HCEC 1CT (cell line): ENCODE measurements at places on chromosomes 7 and 10.
A peak's percentile ranks its signal among the peaks of the same experiment; 100 is the strongest.

- peak; percentile 69 for DNase-seq
Measured at GRCh38 chr10:51422311-51423120, 276.9 kb downstream of the CSTF2T start.

- no peak for DNase-seq
Measured at GRCh38 chr10:131657318-131657984, 243.4 kb upstream of the PPP2R2D start.

GRCh38 chr10:120929166-120929565, 78.0 kb downstream of the WDR11 start:
- DNase-seq = no peak

DNA sequence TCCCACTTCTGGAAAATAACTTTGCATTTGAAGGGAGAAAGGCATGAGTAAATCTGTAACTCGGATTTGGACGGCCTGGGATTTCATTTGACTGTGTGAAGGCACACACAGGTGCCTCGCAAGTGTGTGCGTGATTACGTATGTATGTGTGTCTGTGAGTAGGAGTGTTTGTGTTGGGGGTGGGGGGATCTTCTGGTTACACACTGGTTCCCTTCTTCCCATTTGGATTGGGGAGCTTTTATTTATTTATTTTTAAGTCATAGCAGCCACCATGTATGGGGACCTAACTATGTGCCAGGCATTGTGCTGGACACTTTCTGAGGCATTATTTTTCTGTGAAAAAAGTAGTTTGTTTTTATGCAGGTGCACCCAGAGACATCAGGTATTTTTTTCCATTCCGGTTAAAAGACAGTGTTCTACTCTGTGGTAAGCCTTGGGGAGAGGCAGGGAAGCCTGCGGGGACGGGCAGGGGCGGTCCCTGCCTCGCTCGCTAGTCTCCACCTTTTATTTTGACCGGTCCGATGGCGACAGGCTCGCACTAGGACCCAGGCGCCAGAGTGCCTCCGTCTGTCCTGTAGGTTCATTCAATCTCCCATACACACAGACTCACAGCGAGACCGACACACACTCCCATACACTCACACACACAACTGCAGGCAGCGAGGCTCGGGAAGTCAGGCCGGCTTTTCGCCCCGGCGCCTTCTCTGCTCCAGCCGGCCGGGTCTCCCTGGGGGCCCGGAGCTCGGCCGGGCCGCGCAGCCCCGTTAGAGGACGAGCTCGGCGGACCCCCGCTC, at the start of gene MXI1:
Gene MXI1, plus strand, starts transcription at position 595 of the 794 bp plus-strand sequence. CDS start 204 bp downstream, outside the sequence.
- peak; percentile 89 for DNase-seq

DNA sequence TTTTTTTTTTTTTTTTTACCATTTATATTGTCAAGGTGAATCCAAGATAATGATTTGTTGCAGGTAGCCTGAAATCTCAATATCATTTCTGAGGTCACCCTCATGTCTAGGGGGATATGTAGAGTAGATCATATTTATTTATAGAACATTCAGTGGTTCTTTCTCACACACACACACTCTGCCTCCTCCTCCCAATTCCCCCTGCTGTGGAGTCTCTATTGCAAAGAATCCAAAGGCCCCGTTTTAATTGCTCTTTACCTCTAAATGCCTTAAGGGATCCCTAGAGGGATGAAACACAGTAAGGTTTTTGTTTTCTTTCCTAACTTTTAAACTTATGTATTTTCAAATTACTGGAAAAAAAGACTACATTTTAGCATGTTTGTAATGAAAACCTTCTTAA, 170.0 kb downstream of the PRKG1 start:
- DNase-seq = no peak

DNA sequence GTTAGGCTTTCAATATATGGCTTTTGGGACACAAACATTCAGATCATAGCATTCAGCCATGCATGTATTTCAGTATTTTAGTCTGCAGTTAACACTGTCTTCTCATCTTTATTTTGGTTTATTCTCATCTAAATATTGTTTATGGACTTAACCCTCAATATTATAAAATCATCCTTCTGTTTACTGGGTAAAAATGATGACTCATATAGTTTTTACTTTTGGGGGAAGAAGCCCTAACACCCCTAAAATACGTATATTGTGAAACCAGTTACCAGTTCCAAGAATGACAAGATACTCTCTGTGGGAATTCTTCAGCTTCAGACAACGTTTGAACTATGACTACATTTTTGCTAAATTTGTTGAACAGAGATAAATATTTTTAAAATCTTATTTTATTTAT, 505.4 kb downstream of the LRMDA start:
- DNase-seq = no peak

DNA sequence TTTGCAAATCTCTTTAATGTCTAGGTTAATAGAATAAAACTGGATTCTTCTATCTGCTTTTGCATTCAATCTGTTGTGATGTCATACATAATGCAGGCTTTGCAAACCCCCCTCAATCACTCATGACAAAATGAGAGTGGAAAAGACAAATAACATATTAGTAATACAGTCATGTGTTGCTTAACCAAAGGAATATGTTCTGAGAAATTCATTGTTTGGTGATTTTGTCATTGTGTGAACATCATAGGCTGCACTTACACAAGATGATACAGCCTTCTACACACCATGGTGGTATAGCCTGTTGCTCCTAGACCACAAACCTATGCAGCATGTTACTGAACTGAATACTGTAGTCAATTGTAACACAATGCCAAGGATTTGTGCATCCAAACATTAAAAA, 87.3 kb upstream of the SEC61G start:
- DNase-seq = peak; percentile 57

GRCh38 chr10:99917963-99918825, 91.6 kb downstream of the DNMBP start:
- no peak for DNase-seq

DNA sequence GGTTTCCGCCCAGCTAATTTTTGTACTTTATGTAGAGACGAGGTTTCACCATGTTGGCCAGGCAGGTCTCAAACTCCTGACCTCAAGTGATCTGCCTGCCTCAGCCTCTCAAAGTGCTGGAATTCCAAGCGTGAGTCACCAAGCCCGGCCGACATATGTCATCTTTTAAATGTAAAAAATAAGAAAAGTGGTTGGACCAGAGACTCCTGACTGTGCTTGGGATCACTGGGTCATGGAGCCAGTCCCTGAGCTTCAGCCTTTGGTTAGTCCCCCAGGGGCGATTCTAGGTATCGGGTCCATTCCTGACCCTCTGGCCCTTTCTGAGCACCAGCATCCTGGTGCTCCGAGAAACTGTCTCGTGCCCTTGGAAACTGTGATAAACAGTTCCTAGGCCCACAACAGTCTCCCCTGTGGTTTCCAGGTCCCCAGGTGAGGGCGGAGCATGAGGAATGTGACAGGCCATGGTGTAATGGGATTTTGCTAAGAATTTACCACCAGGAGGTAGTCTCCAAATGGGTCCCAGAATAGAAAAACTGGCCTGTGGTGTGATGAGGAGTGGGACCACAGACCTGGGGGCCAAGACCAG, 32.8 kb downstream of the UBTD1 start:
- peak; percentile 68 for DNase-seq

- peak; percentile 57 for DNase-seq
Measured at GRCh38 chr10:89213191-89213808, 6.2 kb upstream of the CH25H start.

DNA sequence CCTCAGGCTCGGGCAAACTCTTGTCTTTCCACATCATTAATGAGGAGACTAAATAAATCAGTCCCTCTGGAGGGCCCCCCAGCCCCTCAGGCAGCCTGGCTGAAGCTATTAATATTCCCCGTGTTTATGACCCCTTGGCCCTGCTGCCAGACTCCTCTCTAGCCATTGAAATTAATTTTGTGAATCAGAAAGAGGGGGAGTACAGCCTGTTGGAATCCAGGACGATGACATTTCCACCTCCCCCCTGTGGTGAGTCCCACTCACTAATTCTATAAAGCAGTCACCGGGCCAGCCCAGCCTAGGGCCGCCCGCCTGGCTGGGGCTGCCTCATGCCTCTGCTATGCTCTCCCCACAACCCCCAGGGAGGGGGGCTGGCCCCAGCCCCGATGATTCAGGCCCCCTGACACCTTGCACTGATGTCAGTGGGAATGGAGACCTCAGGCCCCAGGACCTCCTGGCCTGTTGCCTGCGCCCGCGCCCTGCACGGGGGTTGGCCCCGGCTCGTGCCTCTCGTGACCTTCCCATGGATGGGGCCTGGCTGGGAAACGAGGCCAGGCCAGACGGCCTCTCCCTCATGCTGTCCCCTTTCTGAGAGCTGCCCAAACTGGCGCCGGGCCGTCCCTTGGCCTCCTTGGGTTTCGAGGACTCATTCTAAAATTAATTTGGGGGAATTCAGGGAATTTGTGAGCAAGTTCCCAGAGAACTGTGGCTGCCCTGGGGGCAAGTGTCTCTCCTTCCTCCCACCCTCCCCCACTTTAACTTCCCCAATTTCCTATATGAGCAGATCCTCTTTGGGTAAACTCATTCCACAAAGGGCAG, 34.0 kb downstream of the TMEM270 start:
- peak; percentile 95 for DNase-seq

DNA sequence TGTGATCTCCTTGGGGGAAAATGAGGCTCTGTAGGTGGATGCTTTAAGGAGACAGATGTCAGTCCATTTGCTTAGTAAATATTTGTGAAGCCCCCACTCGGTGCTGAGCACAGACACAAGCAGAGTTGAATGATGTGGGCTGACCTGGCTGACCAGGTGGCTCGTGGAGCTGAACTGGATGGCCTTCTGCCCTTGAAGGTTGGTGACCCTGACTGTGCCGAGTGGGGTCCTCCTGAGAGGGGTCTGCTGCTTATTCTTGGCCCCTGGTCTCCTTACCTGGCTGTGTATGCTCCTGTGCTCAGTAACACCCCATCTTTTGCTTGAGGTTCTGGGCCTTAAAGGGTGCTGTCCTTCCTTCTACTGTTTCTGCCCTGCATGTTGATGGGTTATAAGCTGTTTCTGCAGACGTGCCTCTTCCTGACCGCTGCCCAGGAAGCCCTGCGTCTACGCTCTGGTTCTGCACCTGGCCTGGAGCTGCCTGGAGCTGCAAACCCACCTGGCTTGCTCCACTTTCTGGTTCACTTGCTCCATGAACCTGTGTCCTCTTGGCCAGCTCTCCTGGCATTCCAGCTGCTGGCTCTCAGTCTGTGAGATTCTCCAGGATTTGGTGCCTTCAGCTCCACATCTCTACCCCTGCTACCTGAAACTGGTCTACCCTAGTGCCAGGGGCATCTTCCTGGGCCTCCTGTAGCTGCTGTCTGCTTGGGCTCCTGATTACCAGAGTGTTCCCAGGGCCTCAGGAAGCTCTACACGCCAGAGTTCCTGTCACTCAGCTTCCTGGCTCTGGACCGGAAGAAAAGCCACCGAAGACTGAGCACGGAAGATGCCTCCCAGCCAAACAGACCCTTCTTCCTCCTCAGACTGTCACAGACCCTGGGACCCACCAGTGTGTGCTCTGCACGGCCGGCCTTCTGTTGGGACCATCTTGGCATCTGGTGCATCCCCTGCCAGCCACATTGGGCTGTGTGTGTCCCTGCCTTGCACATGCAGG, 76.5 kb downstream of the ADCY1 start:
- DNase-seq = no peak

GRCh38 chr10:65571011-65571570, 1354.7 kb upstream of the LRRTM3 start:
- no peak for DNase-seq

DNA sequence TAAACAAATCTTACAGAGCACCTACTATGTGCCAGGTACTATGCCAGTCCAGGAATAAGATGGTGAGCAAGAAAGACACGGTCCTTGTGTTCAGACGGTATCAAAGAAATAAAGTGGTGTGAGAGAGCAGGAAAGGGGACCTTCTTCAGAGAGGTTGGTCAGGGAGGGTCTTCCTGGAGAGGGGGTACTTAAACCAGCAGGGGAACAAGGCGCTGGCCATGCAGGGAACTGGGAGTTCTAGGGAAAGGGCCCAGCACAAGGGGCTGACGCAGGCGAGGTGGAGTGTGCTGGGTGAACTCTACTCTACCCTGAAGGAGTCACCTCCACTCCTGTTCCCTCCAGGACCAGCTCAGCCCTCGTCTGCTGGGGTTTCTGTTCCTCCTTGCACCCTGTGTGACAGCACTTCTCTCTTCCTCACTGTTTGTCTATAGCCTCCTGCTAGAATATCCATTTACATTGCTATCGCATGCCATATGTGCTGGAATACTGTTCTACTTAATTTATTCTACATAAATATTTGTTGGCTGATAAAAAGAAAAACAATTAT, 73.5 kb downstream of the AOAH start:
- peak; percentile 19 for DNase-seq

DNA sequence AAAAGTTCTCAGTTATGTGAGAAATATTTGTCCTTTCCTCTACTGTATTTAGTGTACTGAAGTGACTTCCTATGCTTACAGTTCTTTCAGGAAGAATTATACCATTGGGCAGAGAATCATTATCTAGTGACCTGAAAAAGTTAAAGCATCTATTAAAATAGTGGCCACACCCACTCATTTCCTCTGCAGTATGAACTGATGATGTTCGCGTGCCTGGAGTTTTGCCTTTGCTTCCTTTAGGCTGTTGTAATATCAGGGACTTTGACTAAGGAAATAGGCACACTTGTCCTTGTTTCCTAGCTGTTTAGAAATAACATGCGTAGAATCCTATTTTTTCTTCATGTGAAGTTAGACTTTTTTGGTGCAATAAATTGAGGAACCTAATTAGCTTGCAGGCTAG, 100.7 kb downstream of the ZMYND11 start:
- no peak for DNase-seq

- DNase-seq = no peak
Measured at GRCh38 chr7:4266270-4267040, 415.6 kb upstream of the FOXK1 start.

GRCh38 chr7:48171202-48171601, at the start of gene ABCA13:
ABCA13 (plus strand) TSS chr7:48171458; CDS start chr7:48171484, 26 bp downstream.
- peak; percentile 76 for DNase-seq

- DNase-seq = peak; percentile 31
Measured at GRCh38 chr10:18665815-18666558, 6.8 kb downstream of the ARL5B start.

DNA sequence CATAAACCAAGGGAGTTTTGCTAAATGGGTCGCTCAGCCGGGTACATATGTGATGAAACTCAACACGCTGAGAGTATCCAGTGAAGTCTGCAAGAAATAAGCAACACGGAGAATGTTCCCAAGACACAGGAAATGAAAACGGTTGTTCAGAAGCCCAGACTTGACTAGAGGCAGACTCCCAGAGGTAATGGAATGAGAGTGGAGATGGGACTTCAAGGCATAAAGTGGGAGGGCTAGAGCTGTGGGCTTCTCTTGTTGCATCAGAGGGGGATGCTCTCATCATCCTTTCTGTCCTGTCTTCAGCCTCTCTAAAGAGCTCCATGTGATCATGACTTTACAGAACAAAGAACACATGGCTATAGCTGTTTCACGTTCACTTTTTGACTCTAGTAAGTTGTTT, 88.3 kb downstream of the BAMBI start:
- no peak for DNase-seq
